Kasumi-1 (cell line): ENCODE measurements at places on chromosomes 7 and 10.

DNA sequence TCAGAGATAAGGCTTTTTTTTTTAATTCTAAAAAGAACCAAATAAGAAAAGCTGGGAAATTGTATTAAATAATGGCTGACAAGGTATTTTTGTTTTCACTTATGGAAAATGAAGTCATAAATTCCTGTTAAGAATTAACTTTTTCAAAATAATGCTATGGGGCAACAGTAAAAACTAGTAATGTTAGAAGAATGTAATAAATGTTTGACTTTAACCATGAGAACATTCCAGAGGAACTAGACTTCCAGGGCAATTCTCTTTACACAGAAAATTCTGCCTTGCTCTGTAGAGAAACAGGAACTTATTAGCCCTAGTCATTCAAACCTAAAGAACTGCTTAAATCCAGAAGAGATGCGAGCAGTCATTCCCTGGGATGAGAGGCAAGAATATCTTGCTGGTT is 571.1 kb downstream of the IPMK start:
- no peak for DNase-seq

GRCh38 chr7:115869190-115869589 is 161.4 kb downstream of the TFEC start:
- DNase-seq: no peak

- DNase-seq: no peak
These were observed 89.0 kb downstream of the EMX2 start for GRCh38 chr10:117631276-117632145.

DNA sequence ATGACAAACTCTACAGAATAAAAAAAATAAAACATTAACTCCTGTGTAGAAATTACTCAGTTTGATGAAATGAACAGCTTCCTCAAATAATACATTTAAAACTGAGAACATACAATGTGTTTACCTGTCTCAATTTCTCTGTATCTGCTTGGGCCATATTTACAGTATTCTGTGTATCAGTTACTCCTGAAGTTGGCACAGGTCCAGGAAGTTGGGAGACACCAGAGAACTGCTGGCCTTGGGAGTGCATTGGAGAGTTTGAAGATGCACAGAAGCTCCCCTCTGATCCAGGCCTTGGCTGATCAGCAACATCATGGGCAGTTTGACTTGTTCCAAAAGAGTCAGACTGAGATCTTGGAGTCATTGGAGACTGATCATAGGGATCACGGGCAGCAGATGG is 155.1 kb downstream of the GALNT11 start:
- no peak for DNase-seq

- no peak for DNase-seq
These were observed 37.2 kb downstream of the DLG5 start for GRCh38 chr10:77889277-77889903.

DNA sequence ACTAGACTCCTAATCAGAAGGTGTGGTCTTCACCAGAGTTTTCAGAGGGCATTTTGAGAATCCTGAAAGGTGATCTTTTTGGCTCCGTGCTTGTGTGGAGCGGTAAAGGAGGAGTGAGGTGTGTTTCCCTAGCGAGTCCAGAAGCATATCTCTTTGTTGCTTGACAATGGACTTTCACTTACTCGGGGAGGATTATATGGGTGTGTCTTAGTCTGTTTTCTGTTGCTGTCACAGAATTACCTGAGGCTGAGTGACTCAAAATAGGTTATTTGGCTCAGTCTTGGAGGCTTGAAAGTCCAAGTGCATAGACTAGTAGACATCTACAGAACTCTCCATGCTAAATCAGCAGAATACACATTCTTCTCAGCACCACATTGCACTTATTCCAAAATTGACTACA is 57.9 kb downstream of the AKR1C4 start:
- DNase-seq: no peak
